Glutamatergic neuron (in vitro differentiated cells): ENCODE measurements at places on chromosomes 4 and X.

- DNase-seq = no peak
Measured at GRCh38 chr4:7384003-7384928, 50.5 kb downstream of the PSAPL1 start.

DNA sequence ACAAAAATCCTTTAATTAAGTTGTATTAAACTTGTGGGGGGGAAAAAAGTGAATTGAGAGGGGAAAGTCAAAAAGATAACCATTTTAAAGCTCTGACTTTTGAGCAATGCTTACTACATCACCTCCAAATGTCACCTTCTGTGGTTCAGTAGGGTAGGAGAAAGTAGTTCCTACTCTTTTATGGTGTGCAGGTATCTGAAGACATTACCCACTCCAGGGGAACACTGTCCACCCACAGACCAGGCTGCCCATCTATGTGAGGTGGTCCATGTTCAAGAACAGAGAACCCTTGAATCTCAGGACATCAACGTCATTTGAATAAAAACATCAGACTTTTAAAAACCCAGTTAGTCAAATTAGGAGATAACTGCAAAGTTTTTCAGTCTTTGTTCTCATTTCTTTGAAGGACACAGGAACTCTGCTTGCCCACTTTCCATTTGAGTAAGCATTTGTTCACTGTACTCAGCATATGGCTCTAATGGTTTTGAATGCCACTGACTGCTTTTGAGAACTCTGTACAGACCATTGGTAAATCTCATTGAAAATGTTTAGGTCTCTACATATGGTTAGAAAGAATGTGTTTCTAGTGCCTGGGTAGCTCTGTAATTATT is 18.4 kb downstream of the NMU start:
- DNase-seq = no peak

DNA sequence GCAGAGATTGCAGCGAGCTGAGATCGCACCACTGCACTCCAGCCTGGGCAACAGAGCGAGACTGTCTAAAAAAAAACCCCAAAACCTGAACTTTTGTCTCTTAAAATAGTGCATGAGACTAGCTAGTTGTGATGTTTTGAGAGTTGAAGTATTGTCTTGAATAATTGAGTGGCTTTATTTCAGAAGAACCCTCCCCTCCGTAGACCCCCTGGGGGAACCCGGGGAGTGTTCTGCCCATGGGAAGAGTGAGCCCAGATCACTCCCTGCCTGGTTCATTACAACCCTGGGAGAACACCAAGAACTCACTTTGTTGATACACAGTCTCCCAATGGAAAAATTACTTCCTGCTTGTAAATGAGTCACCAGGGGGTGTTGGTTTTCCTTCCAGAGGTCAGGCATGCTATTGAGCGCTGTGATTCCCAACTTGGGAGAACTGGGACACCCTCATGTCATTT is 65.3 kb upstream of the SHISA3 start:
- no peak for DNase-seq

DNA sequence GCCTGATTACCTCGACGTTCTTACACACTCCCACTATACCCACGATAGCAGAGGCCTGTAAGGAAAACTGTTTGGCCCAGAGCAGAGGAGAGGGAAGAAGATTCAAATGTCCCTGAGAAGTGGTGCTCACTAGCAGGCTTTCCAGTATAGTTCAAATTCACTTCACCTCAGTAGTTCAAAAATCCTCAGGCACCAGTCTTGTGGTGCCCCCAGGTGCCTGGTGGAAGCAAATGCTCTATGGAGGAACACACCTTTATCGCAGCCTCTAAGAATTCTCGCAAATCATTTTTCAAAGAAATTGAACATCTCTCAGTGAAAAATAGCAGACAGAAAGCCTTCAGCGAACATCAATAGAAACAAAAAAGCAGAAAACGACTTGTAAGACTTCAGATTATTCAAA is 12.2 kb upstream of the MTMR1 start:
- no peak for DNase-seq

- no peak for DNase-seq
Measured at GRCh38 chr4:23972187-23972586, 82.3 kb upstream of the PPARGC1A start.

DNA sequence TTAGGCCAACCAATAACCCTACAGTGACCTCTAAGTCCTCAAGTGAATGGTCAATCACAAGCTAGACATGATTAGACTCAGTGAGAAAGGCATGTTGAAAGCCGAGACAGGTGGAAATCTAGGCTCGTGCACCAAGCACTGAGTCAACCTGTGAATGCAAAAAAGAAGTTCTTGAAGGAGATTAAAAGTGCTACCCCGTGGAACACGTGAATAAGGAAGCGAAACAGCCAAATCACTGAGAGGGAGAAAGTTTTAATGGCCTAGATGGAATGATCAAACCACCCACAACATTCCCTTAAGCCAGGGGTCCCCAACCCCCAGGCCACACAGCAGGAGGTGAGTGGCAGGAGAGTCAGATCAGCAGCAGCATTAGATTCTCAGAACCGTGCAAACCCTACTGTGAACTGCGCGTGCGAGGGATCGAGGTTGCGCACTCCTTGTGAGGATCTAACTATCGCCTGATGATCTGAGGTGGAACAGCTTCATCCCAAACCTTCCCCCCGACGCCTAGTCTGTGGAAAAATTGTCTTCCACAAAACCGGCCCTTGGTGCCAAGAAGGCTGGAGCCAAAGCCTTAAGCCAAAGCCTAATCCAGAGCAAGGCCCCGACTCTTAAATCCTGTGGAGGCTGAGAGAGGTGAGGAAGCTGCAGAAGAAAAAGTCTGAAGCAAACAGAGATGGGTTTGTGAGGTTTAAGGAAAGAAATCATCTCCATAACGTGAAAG is 19.5 kb upstream of the PDE6B start:
- no peak for DNase-seq

DNA sequence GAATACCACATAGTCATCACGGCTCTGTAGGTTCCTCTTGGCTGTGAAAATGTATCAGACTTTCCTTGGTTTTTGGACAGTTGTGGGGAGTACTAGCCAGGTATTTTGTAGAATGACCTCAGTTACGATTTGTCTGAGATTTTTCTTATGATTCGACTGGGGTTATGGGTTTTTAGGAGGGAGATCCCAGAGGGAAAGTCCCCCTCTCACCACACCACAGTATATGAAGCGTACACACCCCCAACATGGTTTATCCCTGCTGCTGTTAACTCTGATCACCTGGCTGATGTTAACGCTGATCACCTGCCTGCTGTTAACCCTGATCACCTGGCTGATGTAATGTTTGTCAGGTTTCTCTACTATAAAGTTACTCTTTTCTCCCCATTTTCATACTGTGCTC is 72.6 kb downstream of the ANAPC4 start:
- DNase-seq = no peak

DNA sequence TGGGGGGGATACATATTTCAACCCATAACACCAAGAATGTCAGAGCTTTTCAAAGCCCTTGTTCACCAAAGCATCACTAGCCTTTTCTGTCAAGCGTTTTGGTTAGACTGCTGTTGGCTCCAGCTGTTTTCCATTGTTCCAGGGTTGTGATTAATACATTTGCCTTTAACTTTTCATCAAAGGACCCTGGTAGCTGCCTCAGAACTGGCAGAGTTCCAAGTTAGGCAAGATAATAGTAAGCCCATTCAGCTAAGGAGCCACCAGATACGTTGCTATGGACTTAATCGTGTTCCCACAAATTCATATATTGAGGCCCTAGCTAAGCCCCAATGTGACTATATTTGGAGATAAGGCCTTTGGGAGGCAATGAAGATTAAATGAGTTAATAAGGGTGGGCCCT is 37.1 kb downstream of the ENOPH1 start:
- DNase-seq = no peak

- DNase-seq = no peak
Measured at GRCh38 chr4:1204286-1204827, 32.0 kb upstream of the SPON2 start.

DNA sequence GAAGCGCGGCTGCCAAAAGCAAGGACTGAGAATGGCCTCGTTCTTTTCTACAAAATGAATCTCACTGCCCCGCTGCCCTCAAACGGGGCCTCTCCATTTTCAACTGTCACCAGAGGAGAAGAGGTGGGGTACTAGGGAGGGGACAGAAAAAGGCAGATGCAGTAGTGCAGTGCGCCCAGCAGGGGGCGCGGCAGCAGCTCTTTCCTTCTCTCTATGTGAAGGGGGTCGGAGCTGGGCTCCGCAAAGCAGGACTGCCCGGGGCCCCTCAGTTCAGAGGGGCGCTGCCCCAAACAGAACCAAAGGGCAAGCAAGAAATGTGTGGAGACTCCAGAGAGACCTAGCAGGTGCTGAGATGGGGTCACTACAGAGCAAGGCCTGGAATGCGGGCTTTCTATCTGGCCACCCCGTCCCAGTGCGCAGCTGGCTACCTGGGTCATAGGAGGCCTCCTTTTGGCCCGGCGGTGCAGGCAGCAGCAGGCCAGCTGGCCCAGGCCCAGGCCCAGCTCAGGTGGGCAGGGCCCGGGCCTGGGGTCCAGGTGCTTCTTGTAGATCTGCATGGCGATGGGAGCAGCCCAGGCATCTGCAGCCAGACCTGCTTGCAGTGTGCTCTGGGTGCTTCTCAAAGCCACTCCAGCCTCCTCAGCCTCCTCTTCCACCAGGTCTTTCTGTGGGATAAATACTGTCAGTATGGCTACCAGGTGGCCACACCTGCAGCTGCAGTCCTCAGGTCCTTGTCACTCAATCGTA is 5.9 kb downstream of the IRAK1 start:
- peak; percentile 62 for DNase-seq

DNA sequence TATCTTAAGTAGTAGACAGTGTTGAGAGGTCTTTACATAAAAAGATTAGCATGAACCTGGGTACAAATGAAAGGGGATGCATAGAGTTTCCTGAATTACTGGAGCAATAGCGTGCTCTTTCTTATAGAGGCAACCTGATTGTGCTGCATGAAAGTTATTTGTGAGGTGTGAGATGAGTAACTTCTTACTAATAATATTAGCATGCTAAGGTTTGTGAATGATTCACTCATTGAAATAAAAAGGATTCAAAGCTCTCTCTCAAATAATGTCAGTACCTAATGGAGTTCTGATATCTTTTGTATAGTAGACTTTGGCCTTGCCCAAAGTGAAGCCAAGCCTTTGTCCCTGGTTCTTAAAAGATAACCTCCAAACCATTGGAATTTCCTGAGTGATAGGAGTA is 131.0 kb upstream of the CXXC4 start:
- no peak for DNase-seq

- no peak for DNase-seq
Measured at GRCh38 chr4:11634283-11634682, 205.6 kb upstream of the HS3ST1 start.

- no peak for DNase-seq
Measured at GRCh38 chr4:72935462-72935861, 134.1 kb downstream of the COX18 start.

DNA sequence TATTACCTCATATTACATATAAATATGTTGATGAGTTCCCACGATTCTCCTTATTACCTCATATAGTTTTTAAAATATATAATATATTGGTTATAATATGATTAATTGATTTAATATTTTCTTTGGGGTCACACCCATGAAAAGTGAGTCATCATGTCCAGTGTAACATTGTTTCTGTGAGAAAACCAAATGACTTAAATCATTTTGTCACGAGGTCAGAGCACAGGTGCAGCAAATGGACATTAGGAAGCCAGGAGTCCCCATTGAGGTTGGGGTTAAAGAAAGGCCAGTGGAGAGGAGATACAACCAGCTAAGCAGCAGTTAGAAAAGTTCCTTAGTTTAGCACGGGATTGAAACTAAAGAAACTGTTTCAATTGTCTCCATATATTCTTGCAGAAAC is 133.9 kb upstream of the RAPGEF2 start:
- no peak for DNase-seq

- no peak for DNase-seq
Measured at GRCh38 chr4:123984886-123985285, 588.3 kb downstream of the SPRY1 start.

DNA sequence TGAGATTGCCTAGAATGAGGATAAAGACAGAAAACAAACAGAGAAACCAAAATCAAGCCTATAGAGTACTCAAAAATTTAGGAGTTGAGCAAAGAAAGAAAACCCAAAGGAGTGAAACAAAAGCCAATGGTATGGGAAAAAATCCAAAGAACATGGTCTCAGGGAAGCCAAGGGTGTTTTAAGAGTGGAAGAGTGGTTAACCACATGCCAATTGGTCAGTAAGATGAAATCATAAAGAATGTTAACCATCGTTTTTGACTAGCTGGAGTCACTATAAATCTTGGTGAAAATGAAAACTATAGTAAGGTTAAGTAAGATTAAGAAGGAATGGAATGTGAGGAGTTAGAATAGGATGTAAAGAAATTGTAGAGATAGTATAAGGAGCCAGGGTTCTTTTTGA is 64.7 kb upstream of the RPL34 start:
- DNase-seq = no peak

DNA sequence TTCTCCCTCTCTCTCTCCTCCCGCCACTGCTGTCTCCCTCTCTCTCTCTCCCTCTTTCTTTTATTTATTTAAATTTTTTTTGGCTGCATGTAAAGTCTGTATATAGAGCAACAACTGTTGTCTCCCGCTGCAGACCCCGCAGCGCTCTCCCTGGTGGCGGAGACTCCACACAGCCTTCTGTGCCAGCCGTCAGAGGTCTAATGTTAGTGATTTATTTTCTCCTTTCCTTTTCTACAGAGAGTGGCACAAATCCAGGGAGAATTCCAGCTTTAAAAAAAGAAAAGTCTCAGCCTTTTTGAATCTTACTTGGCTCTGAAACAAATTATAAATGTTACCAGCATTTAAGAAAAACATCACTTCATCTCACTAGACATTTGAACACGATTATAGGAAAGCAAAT is 106.2 kb downstream of the FAM9B start:
- no peak for DNase-seq

DNA sequence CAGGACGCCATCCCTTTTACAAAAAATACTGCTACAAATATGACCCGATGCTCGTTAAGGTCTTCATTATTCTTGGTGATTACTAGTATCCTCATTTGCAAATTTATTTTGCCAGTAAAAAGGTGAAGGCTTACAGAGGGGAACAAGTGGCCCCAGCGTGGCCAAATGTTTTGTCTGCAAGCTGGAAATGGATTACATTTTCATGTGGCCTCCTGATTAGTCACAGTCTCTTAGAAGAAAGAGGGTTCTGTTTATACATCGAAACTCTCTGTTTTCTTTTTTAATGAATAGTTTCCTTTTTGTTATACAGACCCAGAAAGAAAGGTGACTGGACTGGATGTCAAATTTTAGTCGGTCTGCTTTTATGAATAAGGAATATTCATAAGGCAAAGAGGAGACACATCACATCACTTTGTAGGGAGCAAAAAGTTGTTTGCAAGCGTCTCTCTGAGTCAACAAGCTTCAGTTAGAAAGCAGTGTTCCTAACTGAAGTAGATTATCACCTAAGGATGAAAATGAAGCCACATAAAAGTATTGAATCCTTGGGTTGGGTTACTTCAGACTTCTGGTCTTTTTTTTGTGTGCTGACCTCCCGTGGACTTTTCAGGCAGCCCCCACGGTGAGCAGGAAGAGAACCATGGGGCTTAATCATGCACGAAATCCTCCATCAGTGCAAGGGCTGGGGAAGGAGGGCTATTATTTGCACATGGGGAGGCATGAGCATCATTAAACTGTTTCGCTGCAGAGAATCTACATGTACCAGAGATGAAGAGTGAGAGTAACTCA is 125.6 kb downstream of the ARSF start:
- DNase-seq = no peak
